COR-L47 (cell line): ENCODE measurements at places on chromosomes 2 and 18.

GRCh38 chr2:159179696-159180095 lies 106.8 kb downstream of the WDSUB1 start:
- DNase-seq: no peak

- no peak for DNase-seq
These were observed 16.2 kb downstream of the SCYGR8 start for GRCh38 chr2:227761740-227762476.

- DNase-seq: no peak
These were observed 13.9 kb upstream of the PROM2 start for GRCh38 chr2:95260028-95261023.

DNA sequence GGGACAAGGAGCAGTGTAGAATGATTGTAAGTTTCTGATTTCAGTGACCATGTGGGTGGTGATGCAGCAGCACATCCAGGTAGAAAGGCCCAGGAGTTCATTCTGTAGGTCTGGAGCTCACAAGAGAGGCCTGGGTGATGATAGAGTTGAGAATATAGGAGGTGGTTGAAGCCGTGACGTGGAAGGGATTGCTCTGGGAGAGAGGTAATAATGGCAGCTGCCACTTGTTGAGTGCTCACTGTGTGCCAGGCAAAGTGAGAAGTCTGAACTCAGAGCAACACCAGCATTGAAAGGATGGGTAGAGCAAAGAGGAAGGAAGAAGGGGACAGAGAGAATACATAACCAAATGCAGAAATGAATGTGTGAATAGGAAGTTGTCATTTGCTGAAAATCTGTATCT lies 3.3 kb downstream of the TTLL4 start:
- no peak for DNase-seq
